GM03348 (cell line): ENCODE measurements at places on chromosomes 7 and 10.

GRCh38 chr10:114683593-114683992, 25.5 kb upstream of the ABLIM1 start:
- no peak for DNase-seq

DNA sequence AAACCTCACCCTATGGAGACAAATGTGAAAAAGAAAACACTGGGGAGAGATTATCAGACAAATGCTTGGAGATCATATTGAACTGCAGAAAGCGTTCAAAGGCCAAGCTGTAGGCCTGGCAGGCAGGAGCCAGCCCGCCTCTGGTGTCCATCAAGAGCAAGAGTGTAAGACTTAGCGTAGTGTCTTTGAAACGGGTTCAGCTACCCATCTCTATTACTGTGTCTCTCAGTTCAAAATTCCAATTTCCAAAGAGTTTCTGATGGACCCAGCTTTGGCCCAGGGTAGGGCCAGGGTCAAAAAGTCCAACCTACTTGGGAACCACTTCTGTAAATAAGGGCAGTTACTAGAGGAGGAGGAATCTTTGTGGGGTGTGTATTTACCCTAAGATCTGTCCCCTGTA, 45.4 kb upstream of the HBP1 start:
- DNase-seq = no peak

GRCh38 chr7:66776800-66777442, 36.4 kb downstream of the RABGEF1 start:
- no peak for DNase-seq

GRCh38 chr10:116907245-116907987, 58.1 kb downstream of the ENO4 start:
- DNase-seq = no peak

GRCh38 chr7:55104712-55105433, 86.1 kb downstream of the EGFR start:
- DNase-seq = no peak

GRCh38 chr10:103467406-103467805, 8.7 kb upstream of the CALHM1 start:
- no peak for DNase-seq

DNA sequence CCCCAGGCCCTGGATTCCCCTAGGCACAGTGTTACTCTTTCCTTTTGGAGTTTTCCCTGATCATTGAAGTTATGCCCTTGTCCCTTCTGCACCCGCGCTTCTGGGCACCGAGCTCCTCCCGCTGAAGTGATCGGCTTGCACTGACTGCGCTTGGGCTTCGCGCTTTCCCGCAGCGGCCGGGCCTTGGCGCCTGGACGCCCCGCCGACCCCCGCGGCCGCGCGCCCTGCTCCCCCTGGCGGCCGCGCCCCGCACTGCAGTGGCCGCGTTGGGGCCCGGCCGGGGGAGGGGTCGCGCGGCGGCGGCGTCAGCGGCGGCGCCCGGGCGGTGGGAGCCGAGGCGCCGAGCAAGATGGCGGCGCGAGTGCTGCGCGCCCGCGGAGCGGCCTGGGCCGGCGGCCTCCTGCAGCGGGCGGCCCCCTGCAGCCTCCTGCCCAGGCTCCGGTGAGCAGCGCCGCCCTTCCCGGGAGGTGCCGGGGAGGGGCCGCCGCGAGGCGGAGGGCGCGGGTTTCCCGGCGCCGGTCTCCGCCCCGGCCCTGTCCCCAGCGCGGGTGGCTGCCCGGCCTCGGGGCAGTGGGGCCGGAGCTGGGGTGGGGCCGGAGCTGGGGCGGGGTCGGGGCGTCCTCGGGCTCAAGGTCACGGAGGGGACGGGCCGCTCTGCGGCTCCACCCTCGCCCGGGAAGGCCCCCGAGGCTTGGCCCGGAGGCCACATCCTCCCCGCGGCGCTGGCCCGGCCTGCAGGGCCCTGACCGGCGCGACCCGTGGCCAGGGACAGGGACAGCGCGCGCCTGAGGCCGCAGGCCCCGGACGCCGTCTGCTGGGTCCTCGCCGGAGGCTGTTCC, at the start of gene NIPSNAP2:
TSS of gene NIPSNAP2 (plus strand) at position 325 of the 839 bp plus-strand sequence. CDS start at position 350, 25 bp downstream.
- DNase-seq = peak; percentile 96

DNA sequence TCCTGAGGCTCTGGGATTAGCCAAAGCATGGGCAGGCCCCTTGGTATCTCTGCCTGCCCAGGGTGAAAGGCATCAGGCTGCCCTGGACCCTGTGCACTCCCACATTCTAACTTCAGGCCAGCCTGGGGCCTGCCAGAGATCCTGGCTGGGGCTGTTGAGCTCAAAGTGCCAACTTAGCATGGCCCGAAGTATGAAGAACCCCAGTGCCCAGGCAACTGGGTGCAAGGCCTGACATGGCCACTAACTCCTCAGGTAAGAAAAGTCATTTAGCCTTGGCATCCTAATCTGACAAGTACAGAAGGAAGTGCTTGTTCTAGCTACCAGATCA, 43.2 kb downstream of the FAM53B start:
- no peak for DNase-seq

- DNase-seq = no peak
These were observed 73.8 kb downstream of the LANCL2 start for GRCh38 chr7:55438757-55439525.

DNA sequence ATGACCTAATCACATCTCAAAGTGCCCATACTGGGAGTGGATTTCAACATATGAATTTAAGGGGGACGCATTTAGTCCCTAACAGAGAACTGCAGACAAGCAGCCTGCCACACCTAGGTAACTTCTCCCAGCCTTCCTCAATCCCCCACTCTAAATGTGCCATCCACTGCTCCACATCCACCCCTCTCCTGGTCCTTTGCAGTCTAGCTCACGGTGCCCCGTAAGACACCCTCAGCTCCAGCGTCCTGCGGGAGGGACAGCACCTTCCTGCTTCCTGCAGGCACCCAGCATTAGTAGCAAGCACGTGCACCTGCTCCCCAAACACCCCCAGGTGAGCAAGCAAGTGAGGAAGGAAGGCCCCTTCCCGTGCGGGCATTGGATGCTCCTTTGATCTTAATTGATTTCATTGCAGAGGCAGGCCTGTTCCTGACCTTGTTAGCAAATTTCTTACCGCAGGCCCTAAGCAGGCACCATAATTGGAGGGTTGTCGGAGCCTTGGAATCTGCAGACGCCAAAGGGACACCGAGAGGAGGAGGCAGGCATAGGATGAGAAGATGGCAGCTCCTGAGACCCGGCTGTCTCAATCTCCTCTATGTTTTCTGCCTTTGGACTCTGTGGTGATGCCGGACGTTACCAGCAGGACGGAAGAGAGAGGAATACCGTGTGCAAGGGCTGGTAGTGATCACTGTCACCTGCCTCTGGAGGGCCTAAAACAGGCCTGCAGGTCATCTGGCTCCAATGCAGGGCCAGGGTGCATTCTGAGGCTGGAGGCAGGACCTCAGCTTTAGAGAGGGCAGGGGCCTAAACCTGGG, 75.8 kb upstream of the CHST15 start:
- DNase-seq = no peak

GRCh38 chr10:102451105-102451969, at the start of gene C10orf95:
TSS of gene C10orf95 (minus strand) at chr10:102451543. CDS start at chr10:102451093, 450 bp downstream.
- no peak for DNase-seq

DNA sequence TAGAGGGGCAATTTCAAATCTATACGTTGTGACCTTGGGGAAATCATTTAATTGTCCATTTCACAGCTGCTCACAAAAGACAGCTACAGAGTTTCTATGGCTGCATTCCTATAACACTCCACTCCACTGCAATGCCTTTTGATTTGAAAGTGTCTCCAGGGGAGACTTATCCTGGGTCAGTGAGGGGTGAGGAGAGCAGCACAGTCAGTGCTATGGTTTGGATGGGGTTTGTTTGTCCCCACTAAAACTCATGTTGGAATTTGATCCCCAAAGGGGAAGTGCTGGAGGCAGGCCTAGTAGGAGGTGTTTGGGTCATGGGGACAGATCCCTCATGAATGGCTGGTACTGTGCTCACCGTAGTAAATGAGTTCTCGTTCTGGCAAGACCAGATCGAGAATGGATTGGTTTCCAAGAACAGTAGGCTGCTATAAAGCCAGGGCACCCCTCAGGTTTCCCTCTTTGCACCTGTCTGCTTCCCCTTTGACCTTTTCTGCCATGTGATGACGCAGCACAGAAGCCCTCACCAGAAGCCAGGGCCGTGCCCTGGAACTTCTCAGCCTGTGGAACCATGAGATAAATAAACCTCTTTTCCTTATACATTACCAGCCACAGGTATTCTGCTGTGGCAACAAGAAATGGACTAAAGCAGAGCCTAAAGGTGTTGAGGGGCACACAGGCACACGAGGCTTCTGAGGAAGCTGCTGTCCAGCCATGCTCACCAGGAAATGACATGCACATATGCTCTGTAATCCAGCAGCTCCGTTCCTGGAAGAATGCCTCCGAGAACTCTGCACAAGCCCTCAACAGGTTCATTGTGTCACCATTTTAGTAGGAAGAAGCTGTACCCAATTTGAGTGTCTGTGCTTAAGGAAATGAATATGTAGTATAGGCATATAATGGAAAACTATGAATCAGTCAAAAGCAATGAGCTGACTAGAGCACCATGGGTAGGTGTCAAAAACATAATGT, 5.0 kb upstream of the PAPOLB start:
- no peak for DNase-seq

- no peak for DNase-seq
These were observed at the start of gene ZNF853 for GRCh38 chr7:6614953-6615722. TSS of gene ZNF853 (plus strand) at chr7:6615610. CDS start at chr7:6616175, 565 bp downstream.

GRCh38 chr7:49778731-49779270, 5.4 kb downstream of the VWC2 start:
- no peak for DNase-seq

GRCh38 chr10:45471531-45472310, 97.7 kb downstream of the ALOX5 start:
- DNase-seq = no peak

DNA sequence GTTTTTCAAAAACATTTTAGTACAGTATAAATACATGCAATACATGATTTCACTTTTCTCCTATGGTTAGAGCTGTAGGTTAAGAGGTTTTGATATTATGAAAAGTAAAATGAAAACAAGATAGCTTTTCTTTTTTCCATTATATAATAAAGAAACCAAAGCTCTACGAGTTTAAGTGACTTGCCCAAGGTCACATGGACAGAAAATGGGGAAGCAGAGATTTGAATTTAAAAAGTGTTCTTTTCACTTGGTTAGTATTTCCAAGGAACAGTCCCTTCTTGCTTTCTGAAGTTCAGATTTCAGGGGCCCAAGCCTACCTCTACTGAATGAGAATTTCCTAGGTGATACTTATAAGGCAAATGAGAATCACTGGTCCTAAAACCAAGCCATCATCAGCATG, 13.2 kb upstream of the MAP3K8 start:
- DNase-seq = no peak

DNA sequence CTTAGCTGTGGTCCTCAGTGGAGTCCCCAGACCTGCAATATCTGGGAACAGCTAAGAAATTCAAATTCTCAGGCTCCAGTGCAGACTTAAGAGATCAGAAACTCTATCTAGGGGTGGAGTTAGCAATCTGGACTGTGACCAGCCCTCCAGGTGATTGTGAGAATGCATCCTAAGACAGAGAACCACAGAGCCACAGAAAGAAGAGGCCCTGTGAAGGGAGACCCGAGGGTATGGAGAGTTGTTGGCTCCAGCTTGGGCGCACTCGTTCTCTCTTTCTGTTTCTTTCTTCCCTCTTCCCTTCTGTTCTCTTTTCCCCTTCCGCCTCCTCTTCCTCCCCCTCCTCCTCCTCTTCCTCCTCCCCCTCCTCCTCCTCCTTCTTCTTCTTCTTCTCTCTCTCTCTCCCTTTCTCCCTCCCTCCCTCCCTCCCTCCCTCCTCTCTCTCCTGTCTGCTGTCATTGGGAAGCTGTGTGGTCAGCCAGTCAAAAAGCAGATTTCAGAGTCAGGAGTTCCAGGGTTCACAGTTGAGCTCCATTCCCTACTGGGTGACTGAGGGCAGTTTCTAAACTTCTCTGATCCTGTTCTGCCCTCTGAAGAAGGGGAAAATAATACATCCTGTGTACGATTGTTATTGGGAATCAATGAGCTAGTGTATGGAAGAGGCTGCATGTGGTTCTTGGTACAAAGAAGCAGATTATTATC, 62.1 kb upstream of the STEAP1B start:
- DNase-seq = peak; percentile 22

DNA sequence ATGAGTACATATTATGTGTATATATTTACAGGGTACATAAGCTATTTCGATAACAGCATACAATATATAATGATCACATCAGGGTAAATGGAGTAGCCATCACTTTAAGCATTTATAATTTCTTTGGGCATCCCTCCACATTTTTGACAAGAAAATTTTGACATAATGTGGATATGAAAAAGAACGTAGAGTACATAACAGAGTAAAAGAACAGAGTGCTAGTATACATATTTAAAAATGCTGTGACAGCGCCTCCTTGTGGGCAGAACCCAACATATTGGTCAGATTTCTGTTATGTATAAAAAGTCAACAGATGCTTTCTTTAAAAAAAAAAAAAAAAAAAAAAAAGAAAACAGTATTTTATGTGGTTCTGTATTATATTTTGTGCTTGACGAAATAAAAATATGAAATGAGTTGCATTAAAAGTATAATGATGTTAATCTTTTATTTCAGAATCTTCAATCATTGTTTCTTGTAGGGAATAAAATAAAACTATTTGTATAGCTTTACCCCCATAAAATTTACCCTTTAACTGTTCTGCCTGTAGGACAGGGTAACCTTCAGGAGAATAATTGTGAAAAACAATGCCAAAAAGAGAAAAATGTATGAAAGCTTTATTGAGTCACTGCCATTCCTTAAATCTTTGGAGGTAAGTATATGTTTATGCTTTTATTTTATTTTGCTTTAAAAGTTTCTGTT, 18.3 kb upstream of the HBP1 start:
- peak; percentile 44 for DNase-seq

- no peak for DNase-seq
These were observed 263.4 kb upstream of the PRKCQ start for GRCh38 chr10:6843481-6843881.

- DNase-seq = peak; percentile 53
These were observed 1128.7 kb downstream of the CNTNAP2 start for GRCh38 chr7:147245274-147245673.

GRCh38 chr10:18501198-18501597, 150.2 kb downstream of the NSUN6 start:
- DNase-seq = peak; percentile 69

DNA sequence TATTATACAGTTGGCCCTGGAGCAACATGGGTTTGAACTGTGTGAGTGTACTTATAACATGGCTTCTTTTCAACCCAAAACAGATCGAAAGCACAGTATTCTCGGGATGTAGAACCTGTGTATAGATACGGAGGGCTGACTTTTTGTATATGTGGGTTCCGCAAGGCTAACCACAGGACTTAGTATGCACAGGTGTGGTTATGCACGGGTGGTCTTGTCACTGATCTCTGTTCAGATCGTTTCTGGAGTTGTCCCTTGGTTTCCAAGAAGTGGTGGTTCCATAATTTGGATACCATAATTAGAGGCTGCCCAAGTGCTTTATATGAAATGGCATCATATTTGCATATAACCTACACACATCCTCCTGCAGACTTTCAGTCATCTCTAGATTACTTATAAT, 10.9 kb upstream of the BHLHA15 start:
- DNase-seq = no peak
